ENCODE measurements at places on chromosomes 6 and 20.

GRCh38 chr6:154650351-154650750 is 82.9 kb upstream of the SCAF8 start:
- DNase-seq, result no peak

DNA sequence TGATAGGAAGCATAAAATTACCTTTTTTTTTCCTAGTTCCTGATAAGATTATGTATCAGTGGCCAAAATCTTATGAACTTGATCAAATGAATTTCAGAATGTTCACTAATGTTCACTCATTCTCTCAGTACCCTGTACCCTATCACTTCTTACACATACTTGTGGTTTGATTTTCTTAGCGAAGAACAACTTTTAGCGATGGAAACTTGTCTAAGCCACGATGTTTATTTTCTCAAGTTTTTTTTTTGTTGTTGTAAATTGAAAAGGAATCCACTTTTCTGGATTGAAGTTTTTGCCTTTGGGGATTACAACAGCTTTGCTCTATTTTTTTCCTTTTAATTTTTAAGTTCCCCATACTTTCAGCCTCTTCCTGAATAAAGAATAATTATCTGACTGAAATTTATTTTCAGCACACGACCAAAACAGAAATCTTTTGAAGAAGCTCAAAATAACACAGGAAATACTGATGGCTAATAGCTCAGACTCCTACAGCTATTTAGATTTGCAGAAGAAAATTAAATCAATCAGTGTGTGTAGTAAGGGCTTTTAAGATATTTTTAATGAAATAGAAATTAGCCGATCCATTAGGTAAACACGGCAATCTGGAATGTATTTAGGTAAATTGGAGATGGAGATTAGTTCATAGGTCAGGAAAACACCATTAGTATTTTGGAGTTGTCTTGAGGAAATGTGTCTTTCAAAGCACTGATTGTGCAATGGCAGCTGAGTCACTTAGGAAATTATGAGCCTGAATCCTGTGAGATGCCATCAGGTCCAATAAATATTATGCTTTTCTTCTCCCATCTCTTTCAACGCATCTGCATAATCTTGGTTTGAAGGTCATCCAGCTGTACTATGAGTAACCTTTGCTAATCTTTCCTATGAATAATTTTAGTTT is 217.5 kb downstream of the GJA1 start:
- DNase-seq, result no peak

GRCh38 chr20:8067082-8067481 is 47.5 kb upstream of the TMX4 start:
- DNase-seq, result no peak

- DNase-seq, result no peak
These were observed 409.6 kb downstream of the GRIK2 start for GRCh38 chr6:101803136-101803535.

- DNase-seq, result no peak
These were observed 149.6 kb downstream of the QRSL1 start for GRCh38 chr6:106778943-106779342.

DNA sequence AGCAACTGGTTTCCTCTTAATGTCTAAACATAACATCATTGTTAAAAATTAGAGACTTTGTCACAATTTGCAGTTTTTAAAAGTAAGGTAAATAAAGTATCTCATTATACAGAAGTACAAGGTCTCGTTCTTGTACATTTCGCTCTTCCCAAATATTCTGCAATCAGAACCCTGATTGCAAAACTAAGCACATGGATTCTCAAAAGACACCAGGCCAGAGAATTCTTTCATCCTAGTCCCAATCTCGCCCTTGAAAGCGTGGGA is 355 bp upstream of the AKAP7 start:
- DNase-seq, result no peak

- DNase-seq, result no peak
These were observed 193.1 kb upstream of the ARG1 start for GRCh38 chr6:131379948-131380347.

All from HEK293T (cell line).